Hematopoietic multipotent progenitor cell treated with erythropoietin and hydrocortisone succinate and interleukin-3 and kit ligand, for 17 days (in vitro differentiated cells): ENCODE measurements at places on chromosomes 3 and 15.

- DNase-seq: no peak
Measured at GRCh38 chr3:154428286-154429206, 1.4 kb downstream of the GPR149 start.

GRCh38 chr15:62653122-62653521 is 389.4 kb upstream of the TPM1 start:
- no peak for DNase-seq

- DNase-seq: no peak
Measured at GRCh38 chr3:59817511-59817910, 767.7 kb upstream of the CFAP20DC start.

DNA sequence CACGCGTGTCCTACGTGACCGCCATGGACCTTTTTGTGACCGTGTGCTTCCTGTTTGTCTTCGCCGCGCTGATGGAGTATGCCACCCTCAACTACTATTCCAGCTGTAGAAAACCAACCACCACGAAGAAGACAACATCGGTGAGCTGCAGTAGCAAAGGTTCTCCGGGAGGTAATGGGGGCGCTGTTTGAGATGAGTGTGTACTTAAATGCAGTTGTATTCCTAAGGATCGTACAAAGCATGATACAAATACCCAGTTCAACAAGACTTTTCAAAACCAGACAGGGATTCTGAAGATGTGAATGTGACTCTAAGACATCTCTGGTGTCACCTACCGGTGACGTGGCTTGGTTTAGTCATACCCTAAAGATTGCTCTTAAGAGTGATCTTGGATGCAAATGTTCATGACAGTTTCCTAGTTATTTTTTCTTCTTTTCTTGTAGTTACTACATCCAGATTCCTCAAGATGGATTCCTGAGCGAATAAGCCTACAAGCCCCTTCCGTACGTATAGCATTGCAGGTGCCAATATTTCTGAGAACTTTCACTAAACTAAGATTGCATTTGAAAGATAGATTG is 556.6 kb downstream of the GABRG3 start:
- no peak for DNase-seq

DNA sequence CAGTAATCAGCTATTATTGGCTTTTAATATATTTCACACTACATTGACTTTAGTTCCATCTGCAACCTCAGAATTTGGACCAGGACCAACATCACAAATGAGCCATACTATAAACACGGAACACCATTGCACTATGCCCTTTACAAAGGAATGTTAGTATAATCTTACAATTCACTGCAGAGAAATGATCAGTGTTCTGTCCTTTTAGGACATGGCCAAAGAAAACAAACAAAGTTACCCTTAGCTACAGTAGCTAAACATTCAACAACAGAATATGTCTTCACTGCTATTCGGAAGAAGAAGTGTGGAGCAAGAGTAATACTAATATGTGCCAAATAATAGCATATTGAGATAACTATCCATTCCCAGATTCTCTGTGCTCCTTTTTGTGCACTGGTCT is 90.4 kb downstream of the NAALADL2 start:
- DNase-seq: no peak

DNA sequence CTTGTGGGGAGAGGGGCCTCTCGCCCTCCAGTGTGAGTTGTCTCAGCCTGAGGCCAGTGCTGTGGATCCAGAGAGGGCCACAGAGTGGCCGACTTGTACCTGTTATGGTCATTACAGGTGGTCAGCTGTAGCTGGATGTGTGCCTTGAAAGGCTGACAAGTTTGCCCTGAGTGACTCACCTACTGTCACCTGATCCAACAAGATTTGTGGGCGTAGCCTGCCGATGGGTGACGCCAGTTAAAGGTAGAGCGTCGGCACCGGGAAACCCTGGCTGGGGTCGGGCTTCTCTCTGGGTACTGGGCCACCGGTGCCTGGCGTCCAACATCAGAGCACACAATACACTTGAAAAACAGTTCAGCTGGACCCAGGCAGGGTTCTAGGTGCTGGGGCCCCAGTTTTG is 2.8 kb upstream of the ISG20 start:
- peak; percentile 50 for DNase-seq

GRCh38 chr3:16186086-16186485 is 11.6 kb downstream of the GALNT15 start:
- no peak for DNase-seq

DNA sequence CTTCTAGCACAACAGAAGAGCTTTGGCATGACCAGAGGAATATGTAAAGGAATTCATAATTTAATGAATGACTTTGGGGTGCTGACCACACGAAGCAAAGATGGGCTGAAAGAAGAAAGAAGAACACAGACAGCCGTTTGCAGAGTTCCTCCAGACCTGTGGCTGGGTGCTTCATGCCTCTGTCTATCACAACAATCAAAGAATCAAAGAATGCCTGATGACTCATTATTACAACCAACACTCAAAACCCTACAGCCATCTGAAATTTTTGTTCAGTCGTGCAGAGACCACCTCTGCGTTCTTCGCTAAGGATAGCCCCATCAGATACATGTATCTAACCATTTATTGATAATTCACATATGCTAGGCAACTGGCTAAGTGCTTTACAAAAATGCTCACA is 129.0 kb upstream of the PRICKLE2 start:
- DNase-seq: no peak

DNA sequence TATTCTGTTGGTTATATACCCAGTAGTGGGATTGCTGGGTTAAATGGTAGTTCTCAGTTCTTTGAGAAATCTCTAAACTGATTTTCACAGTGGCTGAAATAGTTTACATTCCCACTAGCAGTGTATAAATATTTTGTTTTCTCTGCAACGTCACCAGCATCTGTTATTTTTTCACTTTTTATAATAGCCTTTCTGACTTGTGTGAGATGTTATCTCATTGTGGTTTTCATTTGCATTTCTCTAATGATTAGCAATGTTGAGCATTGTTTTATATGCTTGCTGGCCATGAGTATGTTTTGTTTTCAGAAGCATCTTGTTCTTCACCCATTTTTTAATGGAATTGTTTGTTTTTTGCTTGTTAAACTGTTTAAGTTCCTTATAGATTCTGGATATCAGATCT is 612.7 kb upstream of the SGO1 start:
- no peak for DNase-seq

GRCh38 chr15:66704803-66705153 is 2.7 kb downstream of the SMAD6 start:
- no peak for DNase-seq
